ENCODE measurements at places on chromosomes 6 and 20.

- no peak for DNase-seq
Measured at GRCh38 chr6:40075056-40075590, 140.9 kb upstream of the MOCS1 start.

DNA sequence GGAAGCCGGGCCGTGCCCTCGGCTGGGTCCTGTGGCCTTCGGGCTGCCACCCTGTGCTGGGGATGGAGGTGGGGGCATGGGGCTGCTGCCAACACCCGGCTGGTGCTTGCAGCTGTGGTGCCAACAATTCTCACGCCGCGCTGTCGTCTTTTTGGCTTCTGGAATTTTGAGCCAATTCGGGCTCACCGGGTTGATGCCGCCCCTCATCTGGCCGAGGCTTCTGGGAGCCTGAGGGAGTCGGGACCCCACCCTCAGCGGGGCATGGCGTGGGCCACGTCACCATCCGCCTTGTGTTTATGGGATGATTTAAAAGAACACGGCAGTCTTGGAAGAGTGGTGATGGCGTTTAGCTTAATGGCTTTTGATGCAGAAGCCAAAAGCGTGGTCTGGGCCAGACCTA, 8.7 kb upstream of the NPBWR2 start:
- DNase-seq = no peak

GRCh38 chr6:96898241-96898851, 655 bp upstream of the NDUFAF4 start:
- DNase-seq = no peak

- DNase-seq = no peak
Measured at GRCh38 chr6:2266841-2267240, 21.4 kb upstream of the GMDS start.

DNA sequence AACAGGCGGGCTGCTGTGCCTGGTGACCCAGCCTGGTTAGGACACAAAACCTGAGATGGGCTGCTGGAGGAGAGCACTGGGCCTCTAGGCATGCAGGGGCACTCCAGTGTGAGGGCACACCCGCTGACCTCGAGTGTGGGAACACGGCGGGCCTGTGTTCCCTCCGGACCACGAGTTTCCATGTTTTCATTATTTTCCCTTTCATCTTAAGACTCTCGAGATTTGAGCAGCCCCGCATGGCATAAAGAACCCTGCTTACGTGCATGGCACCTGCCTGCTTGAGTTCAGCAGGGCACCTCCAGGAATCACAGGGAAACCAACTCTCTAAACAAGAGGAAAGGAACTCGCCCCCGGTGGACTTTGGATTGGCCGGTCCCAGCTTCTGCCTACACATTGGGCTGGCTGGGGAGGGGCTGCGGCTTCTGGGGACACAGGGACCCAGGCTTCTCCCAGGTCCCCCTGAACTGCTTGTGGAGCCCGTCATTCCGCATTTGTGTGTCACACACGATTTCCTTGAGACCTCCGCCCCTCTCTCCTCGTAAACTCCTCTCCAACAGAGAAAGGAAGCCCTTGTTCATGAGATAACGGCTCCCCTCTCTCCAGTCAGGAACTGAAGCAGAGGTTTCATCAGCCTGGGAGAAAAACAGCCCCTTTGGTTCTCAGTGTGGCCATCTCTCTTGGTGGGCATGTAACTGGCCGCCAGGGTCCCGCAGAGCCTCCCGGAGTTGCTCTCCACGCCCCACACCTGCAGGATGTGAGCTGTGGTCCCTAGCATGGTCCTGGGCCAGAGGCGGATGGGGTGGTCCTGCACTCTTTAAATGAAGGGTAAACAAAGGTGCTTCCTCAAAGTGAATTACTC, 181.8 kb downstream of the TTLL2 start:
- no peak for DNase-seq

Data from effector memory CD4-positive, alpha-beta T cell (primary cell).